Dorsolateral prefrontal cortex (tissue), 122 donors: ENCODE measurements at places on chromosomes 7 and 10.

- no peak for DNase-seq
These were observed 90.5 kb upstream of the PDGFA start for GRCh38 chr7:610141-610530.

DNA sequence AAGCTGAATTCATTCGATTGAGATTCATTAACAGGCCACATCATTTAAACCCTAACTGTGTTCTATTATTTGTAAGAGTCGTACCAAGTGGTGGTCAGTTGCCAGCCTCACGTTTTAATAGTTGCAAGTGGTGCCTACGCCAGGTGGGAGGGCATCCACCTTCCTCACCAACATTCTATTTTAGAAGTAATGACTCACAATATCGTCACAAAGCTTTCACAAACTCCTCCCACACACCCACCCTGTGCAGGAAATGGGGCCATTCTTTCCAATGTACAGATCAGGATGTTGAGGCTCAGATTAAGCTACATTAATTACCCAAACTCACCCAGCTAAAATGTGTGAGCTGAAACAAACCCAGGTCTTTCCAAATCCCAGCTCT lies 77.3 kb upstream of the SAMD8 start:
- DNase-seq = no peak

DNA sequence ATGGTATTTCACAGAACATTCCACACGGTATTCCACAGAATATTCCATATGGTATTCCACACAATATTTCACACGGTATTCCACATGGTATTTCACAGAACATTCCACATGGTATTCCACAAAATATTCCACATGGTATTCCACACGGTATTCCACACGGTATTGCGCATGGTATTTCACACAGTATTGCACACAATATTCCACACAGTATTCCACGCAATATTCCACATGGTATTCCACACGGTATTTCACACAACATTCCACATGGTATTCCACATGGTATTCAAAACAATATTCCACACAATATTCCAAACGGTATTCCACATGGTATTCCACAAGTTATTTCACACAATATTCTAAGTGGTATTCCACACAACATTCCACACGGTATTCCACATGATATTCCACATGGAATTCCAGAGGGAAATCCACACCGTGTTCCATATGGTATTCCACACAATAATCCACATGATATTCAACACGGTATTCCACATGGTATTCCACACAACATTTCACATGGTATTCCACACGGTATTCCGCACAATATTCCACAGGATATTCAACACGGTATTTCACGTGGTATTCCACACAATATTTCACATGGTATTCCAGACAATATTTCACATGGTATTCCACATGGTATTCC lies 136.7 kb upstream of the CHST15 start:
- no peak for DNase-seq

- DNase-seq = no peak
These were observed 276.5 kb upstream of the LRGUK start for GRCh38 chr7:133850497-133851280.

DNA sequence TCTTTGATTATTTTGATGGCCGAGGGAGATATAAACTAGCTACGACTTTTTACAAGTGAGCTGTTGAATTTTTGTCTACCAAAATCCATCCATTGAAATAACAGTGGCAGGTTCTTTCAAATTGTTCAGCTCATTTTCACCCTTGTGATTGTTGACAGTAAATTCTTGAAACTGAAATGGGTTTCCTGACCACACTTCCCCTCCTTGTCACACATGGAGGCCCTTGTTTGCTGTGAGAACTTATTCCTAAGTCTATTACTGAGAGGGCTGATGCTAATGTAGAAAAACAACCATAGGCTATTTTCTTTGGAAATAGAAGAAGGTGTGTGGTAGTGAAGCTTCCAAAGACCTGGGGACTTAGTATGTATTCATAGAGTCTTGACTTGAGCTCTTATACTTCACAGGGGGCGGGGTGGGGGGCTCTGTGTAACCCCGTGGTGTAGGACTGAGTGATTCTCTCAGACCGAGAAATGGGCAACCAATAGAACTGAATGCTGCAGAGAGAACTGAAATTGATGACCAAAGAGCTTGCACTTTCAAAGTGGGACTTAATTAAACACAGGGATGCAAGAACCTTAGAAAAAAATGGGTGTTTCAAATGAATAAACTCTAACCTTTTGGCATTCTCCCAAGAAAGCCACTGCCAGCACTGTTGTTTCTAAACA lies 718.9 kb downstream of the CCSER2 start:
- no peak for DNase-seq

DNA sequence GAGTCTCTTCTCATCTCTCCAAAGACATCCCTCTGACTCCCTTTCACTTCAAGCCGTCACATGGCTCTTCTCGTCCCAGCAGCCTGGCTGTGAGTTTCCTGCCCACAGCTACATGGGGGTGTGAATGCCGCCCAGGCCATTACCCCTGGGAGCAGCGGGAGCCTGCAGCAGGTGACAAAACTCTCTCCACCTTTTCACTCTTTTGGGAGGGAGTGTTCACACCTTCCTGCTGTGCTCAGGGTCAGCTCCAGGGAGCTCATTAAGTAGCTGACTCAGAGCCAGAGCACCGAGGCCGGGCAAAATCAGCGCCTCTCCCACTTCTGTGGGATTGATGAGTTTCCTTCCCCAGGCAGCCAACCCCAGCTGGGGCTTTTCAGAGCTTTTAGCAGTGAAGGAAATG lies 271.3 kb downstream of the TYW1 start:
- no peak for DNase-seq

- peak; percentile 56 for DNase-seq
These were observed 1214.1 kb downstream of the SORCS1 start for GRCh38 chr10:105950410-105950809.

DNA sequence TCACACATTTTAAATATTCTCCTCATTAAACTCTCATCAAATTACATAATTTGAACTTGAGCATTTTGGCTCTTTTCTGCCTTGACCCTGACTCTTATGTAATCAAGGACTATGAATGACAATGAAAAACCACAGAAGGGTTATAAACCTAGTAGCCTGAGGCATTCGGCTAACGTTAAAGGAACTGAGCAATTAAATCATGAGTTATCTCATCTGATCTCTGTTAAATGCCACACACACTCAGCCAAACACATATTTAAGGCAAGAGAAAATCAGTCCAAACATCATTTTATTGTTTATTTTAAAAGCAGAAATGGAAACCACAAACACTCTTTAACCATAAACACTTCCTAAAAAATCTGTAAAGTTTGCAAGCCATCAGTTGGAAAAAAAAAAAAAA lies 204.3 kb downstream of the DGKI start:
- no peak for DNase-seq

GRCh38 chr10:93712593-93712992 lies 10.2 kb upstream of the FRA10AC1 start:
- DNase-seq = no peak
